ENCODE measurements at places on chromosomes 7 and 10. TPM values are rescaled to one million over a fixed set of nuclear protein-coding genes. Genes with fewer than 3 reads are reported as not detected.

ADRB1 gene
- 0.49 TPM for polyA plus RNA-seq

GRCh38 chr7:130362251-130362816, 17.7 kb downstream of the CPA5 start:
- no peak for DNase-seq

DNA sequence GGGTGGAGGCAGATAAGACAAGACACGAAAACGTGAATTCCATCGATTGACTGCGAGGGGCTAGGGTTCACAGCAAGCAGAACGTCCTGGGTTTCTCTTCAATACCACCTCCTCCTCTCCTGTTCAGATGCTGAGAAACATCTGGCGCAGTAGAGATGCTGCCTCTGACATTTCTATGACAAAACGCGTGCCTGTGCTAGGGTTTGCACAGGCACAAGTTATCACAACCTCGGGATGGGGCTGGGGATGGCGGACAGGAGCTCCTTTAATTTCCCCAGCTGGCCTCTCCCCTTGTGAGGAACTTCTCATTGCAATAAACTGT, 99.8 kb upstream of the SVIL start:
- DNase-seq: peak; percentile 42

- DNase-seq: no peak
Measured at GRCh38 chr7:13352677-13353076, 636.8 kb downstream of the ETV1 start.

DNA sequence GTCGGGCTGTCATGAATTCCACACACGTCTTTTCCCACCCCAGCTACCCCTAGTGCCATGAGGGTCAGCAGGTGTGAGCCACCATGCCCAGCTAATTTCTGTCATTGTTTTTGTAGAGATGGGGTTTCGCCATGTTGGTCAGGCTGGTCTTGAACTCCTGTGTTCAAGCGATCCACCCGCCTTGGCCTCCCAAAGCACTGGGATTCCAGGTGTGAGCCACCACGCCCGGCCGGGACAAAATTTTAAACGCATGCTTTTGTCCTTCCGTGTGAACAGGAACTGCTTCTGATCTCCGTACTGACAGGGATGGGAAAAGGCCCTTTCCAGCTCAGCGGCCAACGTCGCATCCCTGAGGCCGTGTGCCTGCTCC, 15.6 kb upstream of the ZFAND2A start:
- no peak for DNase-seq

GRCh38 chr10:45403151-45403550, 29.1 kb downstream of the ALOX5 start:
- no peak for DNase-seq

DNA sequence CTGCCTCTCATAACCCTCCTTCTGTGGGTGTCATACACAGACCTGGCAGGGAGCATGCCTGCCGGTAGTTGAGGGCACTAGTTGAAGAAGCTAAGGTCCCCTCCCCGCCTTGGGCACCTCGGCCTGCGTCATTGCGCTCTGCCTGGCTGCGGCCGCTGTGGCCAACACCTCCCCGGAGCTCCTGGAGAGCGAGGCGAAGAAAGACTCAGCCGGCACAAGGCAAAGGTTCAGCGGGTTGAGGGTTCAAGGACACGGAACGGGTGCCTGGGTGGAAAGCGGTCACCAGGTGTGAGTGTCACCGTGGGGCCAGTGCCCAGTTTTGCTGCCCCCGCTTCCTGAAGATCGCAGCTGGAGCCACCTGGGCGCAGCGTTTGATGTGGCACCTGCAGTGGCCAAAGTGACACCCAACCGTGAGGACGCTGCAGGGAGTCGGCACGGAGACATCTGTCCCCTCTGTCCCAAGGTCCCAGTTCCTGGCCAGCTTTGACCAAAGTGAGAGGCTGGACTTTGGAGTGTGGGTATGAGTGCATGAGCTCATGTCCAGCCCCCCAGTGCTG, 14.8 kb upstream of the ZNF735 start:
- no peak for DNase-seq

VPS26A gene
- 11.7 TPM for polyA plus RNA-seq

TMEM196 gene
- polyA plus RNA-seq: not detected

- DNase-seq: no peak
Measured at GRCh38 chr7:80480566-80480965, 31.3 kb downstream of the GNAT3 start.

DNA sequence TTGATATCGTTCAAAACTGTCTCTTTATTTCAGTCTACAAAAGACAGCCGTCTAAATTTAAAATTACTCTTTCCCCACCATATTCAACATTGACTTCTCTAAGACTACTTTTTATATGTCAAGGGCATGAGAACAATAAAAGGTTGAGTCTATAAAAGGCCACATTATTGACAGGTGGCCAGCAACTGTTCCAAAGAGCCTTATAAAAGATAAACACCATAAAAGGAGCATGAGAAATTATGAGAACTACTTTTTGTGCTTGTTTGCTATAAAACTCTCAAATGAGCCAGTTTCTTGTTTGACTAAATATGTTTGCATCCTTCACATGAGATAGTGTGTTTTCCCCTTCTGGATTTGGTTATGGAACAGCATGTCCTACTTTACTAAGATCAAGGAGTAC, 189.2 kb downstream of the THSD7A start:
- no peak for DNase-seq

- DNase-seq: no peak
Measured at GRCh38 chr7:143965280-143965679, 10.6 kb downstream of the OR2F1 start.

DNA sequence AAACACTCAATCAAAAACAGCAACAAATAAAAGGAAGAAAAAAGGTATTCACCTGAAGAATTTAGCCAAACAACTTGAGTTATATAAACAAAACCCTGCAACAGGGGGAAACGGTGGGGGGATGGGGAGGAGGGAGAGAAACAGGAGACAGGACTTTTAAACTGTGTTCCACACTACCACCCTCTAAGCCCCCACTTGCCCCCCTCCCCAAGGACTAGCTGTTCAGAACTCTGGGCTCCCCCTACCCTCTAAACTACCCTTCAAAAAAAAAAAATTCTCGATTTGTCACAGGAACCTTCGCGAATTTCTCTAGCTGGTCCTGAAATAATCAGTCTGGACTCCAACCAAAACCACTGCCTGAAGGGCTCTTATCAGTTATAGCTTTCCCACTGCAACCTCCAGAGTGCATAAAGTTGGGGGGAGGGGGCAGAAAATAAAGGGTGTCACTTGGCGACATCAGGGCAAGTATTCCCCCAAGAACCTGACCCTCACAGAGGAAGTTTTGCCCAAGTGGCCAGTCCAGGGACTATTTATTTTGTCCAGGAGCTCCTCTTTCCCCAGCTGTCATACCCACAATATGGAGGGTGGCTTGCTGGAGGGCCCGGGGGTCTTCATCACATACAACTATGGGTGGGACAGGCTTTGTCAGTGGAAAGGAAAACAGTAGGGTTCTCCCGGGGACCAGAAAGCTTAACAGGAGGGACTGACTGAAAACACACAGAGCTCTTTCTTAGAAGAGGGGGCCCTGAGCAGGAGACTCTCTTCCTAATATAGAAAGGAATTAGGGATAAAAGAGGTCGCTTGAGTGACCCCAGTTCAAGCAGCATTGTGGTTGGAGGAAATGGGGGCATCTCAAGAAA, 1.3 kb downstream of the UBE2H start:
- DNase-seq: peak; percentile 52

All from endothelial cell of umbilical vein (primary cell).